Ascending aorta (tissue), 2 donors: ENCODE measurements at places on chromosomes 3 and 15. TPM values are rescaled to one million over a fixed set of nuclear protein-coding genes. Genes with fewer than 3 reads are reported as not detected.

WDR53 gene
- total RNA-seq: 0.21 TPM

DHFR2 gene
- total RNA-seq: 1.1 TPM

KBTBD13 gene
- total RNA-seq: 0.21 TPM

AADAC gene
- 1.2 TPM for total RNA-seq

CHD2 gene
- total RNA-seq: 61.2 TPM

SST gene
- total RNA-seq: not detected

ROBO2 gene
- total RNA-seq: 2.9 TPM

SKOR1 gene
- not detected for total RNA-seq

REC114 gene
- total RNA-seq: not detected

PRSS50 gene
- total RNA-seq: not detected

GOLGA6L4 gene
- total RNA-seq: not detected

ITIH3 gene
- 38.3 TPM for total RNA-seq

EBLN2 gene
- total RNA-seq: 0.53 TPM

FYCO1 gene
- 56.2 TPM for total RNA-seq

DALRD3 gene
- 73.1 TPM for total RNA-seq

MFGE8 gene
- 1,738 TPM for total RNA-seq

CYP8B1 gene
- total RNA-seq: 0.43 TPM

MOBP gene
- not detected for total RNA-seq

PATL2 gene
- total RNA-seq: not detected

GOLGA8T gene
- 1.4 TPM for total RNA-seq

SPPL2A gene
- 785 TPM for total RNA-seq

WDR72 gene
- not detected for total RNA-seq

PIF1 gene
- not detected for total RNA-seq

RPN1 gene
- total RNA-seq: 226 TPM

COPB2 gene
- total RNA-seq: 26.6 TPM

NPAP1 gene
- total RNA-seq: not detected

TAGLN3 gene
- not detected for total RNA-seq

SLC6A1 gene
- total RNA-seq: 6.3 TPM

ILDR1 gene
- not detected for total RNA-seq

LYZL4 gene
- total RNA-seq: not detected

ISLR2 gene
- total RNA-seq: 0.64 TPM
